Gastrocnemius medialis (tissue), 4 donors: ENCODE measurements at places on chromosomes 13 and 19. TPM values are rescaled to one million over a fixed set of nuclear protein-coding genes. Genes with fewer than 3 reads are reported as not detected.

KASH5 gene
- not detected for total RNA-seq

TSHZ3 gene
- 1.8 TPM for total RNA-seq

ANGPTL4 gene
- 44.2 TPM for total RNA-seq

EIF3K gene
- 696 TPM for total RNA-seq

NOVA2 gene
- total RNA-seq, result 0.53 TPM

NLRP9 gene
- total RNA-seq, result not detected

DNA sequence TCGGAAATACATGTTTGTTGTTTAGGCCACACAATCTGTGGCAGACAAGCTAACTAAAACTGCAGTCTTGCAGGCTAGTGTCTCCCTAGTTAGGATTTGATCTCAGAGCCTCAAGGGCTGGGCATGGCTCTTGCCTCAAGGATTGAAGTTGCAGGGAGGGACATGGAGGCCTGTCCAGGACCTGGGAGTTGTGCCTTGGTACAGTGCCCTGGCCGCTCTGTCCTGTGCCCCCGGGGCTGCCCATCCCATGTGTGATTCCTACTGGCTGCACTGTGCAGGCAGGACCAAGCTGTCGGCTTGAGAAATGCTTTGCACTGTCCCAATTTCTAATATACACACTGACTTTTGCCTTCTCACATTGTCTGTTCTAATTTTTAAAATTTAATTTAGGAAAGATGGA lies 7.5 kb upstream of the ZNF256 start:
- H3K27me3 ChIP-seq, result no peaks in the 10 kb centered on the region
- H3K4me3 ChIP-seq, result no peak overlapping the region
- H3K36me3 ChIP-seq, result peaks cover 10% of the 10 kb centered on the region
- DNase-seq, result no peak
- H3K4me1 ChIP-seq, result no peaks in the 10 kb centered on the region

GRCh38 chr13:25844559-25845434 lies 207.0 kb downstream of the SHISA2 start:
- no peaks in the 10 kb centered on the region for H3K4me1 ChIP-seq
- DNase-seq, result no peak
- H3K27ac ChIP-seq, result no peak overlapping the region
- no peaks in the 10 kb centered on the region for H3K36me3 ChIP-seq
- no peaks in the 10 kb centered on the region for H3K27me3 ChIP-seq
- H3K4me3 ChIP-seq, result no peak overlapping the region

DNA sequence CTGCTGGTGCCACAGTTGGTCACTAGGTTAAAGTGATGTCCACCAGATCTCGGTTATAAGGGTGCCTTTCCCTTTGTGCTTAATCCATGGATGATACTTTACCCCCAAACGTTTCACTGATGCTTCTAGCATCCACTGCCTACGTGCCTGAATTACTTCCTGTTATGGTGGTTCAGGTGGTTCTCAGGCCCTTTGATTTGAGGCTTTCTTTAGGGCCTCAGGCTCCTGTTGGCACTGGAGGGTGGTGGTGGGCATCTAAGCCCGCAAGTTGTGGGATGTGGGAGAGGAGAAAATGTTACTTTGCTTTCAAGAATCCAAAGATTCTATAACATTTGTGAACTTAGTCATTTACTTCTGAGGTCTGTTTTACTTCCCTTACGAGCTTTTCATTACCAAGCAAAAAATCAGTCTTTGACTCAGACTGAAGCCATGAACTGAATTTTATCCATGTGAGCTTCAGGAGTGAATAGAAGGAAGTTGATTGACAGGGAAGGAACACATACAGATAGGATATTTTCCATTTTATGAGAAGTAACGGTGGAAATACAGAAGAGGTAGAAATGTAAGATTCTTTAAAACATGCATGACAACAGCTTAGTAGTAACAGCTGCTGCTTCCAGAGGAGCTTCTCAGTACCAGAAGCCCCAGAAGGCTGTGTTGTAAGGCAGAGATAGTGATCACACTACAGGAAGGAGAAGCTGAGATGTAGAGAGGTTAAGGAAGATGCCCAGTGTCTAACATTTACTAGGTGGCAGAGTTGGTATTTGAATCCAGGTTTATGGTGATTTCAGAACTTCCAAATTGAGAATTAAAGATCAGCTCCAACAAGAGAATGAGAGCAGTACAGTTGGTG lies 65.0 kb downstream of the ARHGEF7 start:
- no peak overlapping the region for H3K4me3 ChIP-seq
- no peaks in the 10 kb centered on the region for H3K36me3 ChIP-seq
- peaks cover 74% of the 10 kb centered on the region for H3K4me1 ChIP-seq

- no peak for DNase-seq
- no peaks in the 10 kb centered on the region for H3K36me3 ChIP-seq
- H3K27ac ChIP-seq, result no peak overlapping the region
- H3K27me3 ChIP-seq, result no peaks in the 10 kb centered on the region
- no peaks in the 10 kb centered on the region for H3K4me1 ChIP-seq
Observed at GRCh38 chr13:67549331-67549730, 319.2 kb upstream of the PCDH9 start.

GRCh38 chr19:38021352-38021751 lies 114.3 kb downstream of the SIPA1L3 start:
- no peaks in the 10 kb centered on the region for H3K36me3 ChIP-seq
- H3K4me1 ChIP-seq, result peaks cover 39% of the 10 kb centered on the region
- no peak for DNase-seq
- no peak overlapping the region for H3K4me3 ChIP-seq

GRCh38 chr13:113742000-113742441 lies 17.0 kb upstream of the TMEM255B start:
- H3K4me1 ChIP-seq, result no peaks in the 10 kb centered on the region
- no peak overlapping the region for H3K27ac ChIP-seq
- H3K36me3 ChIP-seq, result no peaks in the 10 kb centered on the region
- H3K4me3 ChIP-seq, result no peak overlapping the region
- DNase-seq, result no peak

DNA sequence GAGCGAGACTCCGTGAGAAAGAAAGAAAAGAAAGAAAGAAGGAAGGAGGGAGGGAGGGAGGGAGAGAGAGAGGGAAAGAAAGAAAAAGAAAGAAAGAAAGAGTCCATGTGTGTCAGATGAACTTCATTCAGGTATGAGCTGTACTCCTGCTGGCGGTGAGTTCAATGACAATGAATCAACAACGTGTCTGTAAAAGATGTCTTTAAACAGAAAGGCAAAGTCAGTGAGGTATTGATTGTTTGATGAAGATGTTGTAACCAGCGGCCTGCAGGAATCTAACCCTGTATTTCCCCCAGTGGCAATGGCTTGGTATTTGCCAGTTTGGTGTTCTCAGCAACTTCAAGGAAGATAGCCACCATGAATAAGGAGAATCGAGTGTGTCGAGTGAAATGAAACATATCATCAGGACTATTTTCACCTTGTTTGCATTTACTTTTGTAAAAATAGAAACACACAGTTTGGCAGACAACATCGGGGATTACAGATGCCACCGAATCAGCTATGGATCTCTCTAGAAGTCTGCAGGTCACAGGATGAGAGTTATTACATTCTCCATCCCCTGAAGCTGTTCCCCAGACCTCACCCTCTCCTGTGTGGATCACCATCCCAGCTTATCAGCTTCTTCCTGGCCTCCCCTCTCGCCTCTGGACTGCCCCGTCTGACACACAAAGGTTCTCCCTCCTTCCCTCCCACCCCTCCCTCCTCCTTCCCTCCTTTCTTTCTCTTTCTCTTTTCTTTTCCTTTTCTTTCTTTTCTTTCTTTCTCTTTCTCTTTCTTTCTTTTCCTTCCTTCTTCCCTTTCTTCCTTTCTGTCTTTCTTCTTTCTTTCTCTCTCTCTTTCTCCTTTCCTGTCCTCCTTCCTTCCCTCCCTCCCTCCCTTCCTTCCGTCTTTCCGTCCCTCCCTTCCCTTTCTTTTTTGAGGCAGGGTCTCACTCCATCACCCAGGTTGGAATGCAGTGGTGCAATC lies 8.2 kb upstream of the SBK3 start:
- no peak overlapping the region for H3K4me3 ChIP-seq
- no peak for DNase-seq
- H3K27me3 ChIP-seq, result no peaks in the 10 kb centered on the region

DNA sequence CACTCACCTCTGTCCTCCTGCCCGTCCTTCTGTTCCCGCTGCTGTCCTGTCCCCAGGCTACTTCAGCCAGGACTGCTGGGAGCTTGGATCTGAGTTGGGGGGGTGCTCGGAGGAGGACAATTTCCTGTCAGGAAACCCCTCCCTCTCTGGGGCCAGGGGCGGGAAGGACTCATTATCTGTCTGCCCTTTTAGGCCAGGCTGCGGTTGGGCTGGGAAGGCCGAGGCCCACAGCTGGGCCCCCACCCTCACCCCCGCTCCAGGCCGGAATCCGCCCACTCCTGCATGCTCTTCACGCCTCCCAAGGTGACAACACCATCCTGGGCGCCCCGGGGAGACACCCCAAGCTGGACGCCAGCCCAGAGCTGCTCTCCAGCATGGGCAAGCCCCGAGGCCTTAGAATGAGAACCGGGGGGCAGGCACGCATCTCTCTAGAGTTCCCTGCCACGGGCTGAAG lies at the start of gene EXOC3L2:
EXOC3L2 (minus strand) TSS at position 74 of the 454 bp plus-strand sequence. CDS start 6,362 bp downstream, outside the sequence.
- H3K4me3 ChIP-seq, result no peak within 1 kb of the TSS
- peaks cover 3% of the 10 kb centered on the region for H3K4me1 ChIP-seq
- no peaks in the 10 kb centered on the region for H3K36me3 ChIP-seq
- no peaks in the 10 kb centered on the region for H3K27me3 ChIP-seq

- H3K27ac ChIP-seq, result no peak overlapping the region
- peaks cover 21% of the 10 kb centered on the region for H3K36me3 ChIP-seq
- DNase-seq, result no peak
- H3K4me3 ChIP-seq, result no peak overlapping the region
- peaks cover 15% of the 10 kb centered on the region for H3K4me1 ChIP-seq
Observed at GRCh38 chr19:45527731-45528130, 20.5 kb downstream of the VASP start.

- no peaks in the 10 kb centered on the region for H3K4me1 ChIP-seq
- H3K4me3 ChIP-seq, result no peak overlapping the region
- no peaks in the 10 kb centered on the region for H3K36me3 ChIP-seq
- DNase-seq, result no peak
- H3K27me3 ChIP-seq, result no peaks in the 10 kb centered on the region
Observed at GRCh38 chr13:100273552-100273951, 184.7 kb downstream of the PCCA start.

DNA sequence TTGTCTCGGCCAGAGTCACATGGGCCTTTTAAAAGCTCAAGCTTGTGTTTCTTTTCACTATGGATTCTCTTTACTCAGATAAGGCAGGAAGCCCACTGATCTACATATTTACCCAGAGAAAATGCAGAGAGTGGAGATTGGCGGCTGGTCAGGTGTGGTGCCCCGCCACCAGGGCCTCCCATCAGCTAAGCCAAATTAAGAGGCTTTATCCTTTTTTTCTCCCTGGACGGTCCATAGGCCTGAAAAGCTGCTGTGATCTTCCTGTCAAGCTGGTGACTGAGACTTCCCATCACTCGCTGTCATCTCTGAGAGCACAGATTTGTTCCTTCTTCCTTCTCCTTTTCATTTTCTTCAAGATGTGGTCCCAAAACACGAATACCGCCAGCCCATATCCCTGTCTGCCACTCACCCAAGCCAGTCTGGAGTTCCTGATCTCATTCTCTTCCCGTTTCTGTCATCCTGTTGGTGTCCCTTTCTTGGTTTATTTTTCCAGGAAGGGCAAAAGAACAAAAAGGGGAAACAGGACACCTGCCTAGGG lies 1.9 kb downstream of the SAFB start:
- peaks cover 48% of the 10 kb centered on the region for H3K36me3 ChIP-seq
- peak overlapping the region; percentile 98 for H3K27ac ChIP-seq
- peak overlapping the region; percentile 91 for H3K4me3 ChIP-seq
- H3K4me1 ChIP-seq, result peaks cover 65% of the 10 kb centered on the region

- H3K4me1 ChIP-seq, result no peaks in the 10 kb centered on the region
- H3K4me3 ChIP-seq, result no peak overlapping the region
- no peak overlapping the region for H3K27ac ChIP-seq
- DNase-seq, result no peak
- no peaks in the 10 kb centered on the region for H3K27me3 ChIP-seq
Observed at GRCh38 chr13:64723724-64724123, 2506.4 kb downstream of the PCDH9 start.

GRCh38 chr13:76879883-76880270 lies 6.3 kb downstream of the KCTD12 start:
- H3K27me3 ChIP-seq, result peaks cover 24% of the 10 kb centered on the region
- peak overlapping the region; percentile 54 for H3K27ac ChIP-seq
- DNase-seq, result no peak

DNA sequence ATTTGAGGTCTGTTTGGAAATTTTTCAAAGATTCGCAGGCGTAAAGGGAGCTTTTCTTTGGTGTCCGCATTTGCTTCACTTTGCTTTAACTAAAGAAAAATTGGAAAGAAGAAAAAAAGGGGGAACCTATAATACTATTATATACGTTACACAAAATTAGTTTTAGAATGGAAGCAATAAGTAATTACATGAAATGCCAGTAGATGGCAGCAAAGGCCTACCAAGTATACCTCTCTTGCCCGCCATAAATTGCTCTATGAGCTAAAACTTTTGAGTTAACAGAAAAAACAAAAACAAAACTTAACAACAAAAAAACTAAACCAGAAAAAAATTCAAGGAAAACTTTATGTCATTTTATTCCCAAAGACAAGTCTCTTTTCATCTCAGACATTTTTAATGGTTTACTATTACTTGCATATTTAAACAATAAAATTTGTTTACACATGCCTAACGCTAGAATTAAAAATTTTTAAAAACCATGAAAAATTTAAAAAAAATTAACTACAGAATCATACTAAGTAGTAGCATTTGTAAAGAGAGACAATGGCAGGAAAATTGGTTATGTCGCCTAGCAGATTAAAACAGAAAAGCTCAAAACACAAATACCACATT lies 271.4 kb downstream of the NALCN start:
- H3K4me1 ChIP-seq, result no peaks in the 10 kb centered on the region
- H3K36me3 ChIP-seq, result no peaks in the 10 kb centered on the region
- H3K27ac ChIP-seq, result no peak overlapping the region
- no peak for DNase-seq
